ENCODE measurements at places on chromosomes 16 and 17.

DNA sequence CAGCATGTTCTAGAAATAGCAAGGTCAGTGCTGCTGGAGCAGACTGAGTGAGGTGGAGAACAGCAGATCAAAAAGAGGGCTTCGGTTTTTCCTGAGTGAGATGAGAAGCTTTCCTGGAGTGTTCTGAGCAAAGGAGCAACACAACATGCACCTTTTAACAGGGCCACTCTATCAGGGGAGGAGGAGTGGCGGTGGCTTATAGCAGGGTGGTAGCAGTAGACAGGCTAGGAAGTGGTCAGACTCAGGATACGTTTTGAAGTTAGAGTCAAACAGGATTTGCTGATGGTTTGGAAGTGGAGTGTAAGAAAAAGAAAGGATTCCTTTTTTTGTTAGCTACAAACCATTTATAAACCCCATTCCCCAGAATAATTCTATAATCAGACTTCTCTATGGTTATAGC lies 12.5 kb downstream of the POLG2 start:
- no peak for DNase-seq

DNA sequence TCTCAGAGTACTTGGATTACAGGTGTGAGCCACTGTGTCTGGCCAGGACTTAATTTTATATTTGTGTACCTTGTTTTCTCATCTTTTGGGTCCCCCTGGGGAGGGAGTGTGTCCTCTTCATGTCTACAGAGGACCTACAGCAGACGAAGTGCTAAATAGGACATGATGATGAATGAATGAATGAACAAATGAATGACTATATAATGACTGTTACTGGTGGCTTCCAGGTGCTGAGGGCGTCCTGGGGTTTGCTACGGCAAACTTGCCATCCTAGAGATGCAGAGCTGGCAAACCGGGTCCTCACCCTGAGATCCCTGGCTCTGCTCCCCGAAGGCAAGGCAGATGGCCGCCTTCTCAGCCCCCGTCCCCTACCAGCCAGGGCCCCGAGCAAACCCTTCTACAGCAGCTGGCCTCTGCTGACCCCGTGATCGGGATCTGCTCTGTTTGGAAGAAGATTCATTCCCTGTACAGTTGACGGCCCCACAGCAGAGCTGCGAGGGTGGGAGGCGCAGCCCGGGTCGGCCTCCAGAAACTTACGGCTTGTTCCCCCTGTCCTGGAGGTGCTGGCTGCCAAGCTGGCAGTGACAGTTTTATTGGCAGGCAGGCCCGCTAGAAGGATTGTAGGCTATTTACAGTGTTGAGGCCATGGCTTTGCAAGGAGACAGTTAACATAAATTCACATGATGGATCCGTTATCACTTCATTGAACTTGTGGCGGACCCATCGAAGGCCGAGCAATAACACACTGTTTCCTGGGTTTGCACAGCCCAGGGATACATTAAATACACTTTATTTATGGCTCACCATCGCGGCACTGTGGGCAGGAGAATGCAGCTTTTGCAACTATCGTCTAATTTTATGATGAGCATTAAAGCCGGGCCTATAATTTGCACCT lies 197.7 kb upstream of the GSE1 start:
- no peak for DNase-seq

- no peak for DNase-seq
Measured at GRCh38 chr17:411421-412120, 59.0 kb upstream of the RPH3AL start.

DNA sequence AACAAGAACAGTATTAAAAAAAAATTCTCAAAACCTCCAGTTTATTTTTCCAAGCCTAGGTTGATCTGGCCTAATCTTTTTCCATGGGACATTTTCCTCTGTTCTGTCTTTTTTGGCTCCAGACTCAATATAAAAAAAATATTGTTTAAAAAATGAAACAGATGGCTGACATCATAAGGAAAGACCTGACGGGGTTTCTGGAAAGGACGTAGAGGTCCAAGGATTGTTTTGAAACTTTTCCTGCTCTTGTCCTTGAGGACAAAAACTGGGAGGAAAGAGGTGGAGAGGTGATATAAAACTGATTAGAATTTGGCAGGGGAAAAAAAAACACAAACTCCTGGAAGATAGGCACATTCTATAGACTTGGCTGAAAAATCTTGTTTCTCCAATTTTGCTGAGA lies 211.4 kb upstream of the CDH11 start:
- no peak for DNase-seq

DNA sequence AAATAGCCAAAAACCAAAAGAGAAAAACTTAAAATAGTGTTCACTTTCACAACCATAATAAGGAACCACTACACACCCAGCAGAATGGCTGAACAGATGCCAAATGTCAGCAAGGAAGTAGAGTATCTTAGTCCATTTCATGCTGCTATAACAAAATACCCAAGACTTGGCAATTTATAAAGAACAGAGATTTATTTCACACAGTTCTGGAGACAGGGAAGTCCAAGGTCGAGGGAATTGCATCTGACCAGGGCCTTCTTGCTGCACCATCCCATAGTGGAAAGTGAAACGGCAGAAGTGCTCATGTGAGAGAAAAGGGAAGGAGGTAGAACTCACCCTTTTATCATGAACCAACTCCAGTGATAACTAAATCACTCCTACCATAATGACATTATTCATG lies 33.8 kb upstream of the CCL22 start:
- no peak for DNase-seq
